ENCODE measurements at places on chromosomes 11 and 22.

GRCh38 chr11:13289081-13289480, 11.5 kb downstream of the BMAL1 start:
- DNase-seq, result no peak

GRCh38 chr22:34761111-34761510, 304.8 kb upstream of the ISX start:
- DNase-seq, result no peak

DNA sequence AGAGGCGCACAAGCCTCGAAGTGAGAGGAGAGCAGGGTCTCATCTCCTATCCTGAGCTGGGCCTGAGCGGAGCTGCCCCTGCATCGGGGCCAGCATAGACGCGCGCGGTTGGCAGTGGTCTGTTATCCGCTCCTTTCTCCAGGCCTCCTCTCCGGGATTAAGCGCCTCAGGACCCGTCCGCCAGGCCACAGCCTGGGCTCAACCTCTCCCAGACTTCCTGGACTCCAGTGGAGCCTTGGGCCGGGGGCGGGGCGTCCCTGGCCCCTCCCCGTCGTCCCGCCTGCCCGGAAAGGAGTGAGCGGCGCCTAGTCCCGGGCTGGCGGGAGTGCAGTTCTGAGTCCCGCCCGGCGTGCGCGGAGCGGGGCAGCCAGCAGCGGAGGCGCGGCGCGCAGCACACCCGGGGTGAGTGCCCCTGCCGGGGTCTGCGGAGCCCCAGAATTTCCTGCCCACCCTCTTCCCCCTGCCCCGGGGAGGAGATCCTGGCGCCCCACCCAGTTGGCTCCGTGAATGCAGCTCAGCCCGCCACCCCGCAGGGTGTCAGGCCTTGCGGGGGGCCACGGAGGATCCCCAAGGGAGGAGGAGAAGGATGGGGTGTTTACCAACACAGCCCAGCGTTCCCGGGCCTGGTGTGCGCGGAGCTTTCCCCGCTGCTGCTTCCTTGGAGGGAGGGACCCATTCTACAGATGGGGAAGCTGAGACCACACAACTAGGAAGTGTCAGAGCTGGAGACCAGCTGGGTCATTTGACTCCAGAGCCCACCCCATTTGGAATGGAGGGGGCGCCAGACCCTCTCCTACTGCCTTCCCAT, at the start of gene TCIRG1:
Gene TCIRG1 (plus strand): TSS at position 308 of the 808 bp plus-strand sequence. CDS start 2,247 bp downstream, outside the sequence.
- peak; percentile 84 for DNase-seq

DNA sequence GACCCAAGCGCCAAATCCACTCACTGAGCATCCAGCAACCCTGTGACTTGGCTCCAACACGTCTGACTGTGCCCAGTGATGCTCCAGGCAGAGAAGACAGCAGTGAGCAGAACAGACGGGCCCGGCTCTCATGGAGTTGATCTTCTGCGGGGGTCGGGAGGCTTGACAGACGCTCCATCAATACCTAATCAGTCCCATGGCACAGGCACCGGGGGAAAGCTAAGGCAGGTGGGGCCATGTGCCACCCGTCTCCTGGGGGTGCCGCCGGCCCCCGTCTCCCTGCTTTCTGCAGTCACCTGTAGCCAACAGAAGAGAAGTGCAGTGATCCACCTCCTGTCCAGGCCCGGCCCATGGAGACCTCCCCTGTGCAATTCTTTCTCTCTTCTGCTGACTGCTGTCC, 47.5 kb downstream of the LINC01488 start:
- DNase-seq, result no peak

- peak; percentile 13 for DNase-seq
These were observed 52.0 kb downstream of the KCNJ1 start for GRCh38 chr11:128814856-128815705.

DNA sequence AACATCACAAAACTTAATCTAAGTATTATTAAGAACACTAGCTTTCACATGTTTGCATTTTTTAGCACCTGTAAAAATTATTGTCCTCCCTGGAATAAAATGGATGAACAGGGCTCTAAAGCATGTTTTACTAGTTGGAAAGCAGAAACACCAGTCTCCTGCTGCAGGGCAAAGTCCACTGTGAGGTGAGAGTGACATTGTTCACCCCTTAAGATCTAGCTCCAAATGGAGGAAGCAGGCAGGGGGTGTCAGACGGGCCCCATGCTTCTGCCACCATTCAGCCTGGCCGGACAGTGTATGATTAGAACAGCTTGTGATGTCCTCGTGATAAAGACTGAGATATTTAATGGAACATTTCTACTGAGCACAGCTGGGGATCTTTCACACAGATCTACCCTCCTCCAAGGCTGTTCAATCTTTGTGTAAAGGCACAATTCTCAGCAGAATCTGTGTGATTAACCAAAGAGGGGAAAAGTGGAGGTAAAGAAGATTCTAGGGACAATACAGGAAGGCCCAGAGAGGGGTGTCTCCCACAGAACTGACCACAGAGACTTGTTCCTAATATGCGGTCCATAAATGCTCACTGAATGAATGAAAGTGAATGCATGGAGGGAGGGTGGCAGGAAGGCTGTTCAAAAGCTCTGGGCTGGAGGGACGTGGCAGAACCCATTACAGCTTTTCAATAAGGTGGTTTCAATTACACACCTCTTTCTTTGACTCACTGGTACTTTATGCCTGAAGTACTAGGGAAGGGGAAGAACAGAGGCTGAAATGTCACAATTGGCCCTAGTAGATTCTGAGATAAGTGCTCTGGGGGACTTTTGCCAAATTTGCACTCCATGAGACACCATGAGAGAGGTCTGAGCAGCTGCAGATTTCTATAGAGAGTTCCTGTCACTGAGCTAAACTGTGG, 239.1 kb upstream of the ARHGAP20 start:
- DNase-seq, result no peak

DNA sequence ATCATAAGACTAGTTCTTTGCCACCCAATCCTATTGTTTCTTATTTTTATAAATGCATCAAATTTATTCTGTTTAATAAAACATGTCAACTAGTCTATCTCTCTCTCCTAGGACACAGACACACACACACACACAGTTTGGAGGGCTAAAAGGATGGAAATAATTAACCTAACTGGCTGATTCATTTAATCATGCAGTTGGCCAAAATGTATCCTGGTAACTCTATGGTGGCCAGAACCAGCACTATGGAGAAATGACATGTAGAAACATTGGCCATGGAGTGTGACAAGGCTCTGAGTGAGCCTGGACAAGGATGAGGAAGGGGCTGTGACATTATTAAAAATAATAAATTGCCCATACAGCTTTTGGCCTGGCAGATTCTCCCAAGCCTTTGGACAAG, 64.1 kb downstream of the CLPB start:
- no peak for DNase-seq

- DNase-seq, result no peak
These were observed 156.1 kb downstream of the IGLL1 start for GRCh38 chr22:23424031-23424430.

DNA sequence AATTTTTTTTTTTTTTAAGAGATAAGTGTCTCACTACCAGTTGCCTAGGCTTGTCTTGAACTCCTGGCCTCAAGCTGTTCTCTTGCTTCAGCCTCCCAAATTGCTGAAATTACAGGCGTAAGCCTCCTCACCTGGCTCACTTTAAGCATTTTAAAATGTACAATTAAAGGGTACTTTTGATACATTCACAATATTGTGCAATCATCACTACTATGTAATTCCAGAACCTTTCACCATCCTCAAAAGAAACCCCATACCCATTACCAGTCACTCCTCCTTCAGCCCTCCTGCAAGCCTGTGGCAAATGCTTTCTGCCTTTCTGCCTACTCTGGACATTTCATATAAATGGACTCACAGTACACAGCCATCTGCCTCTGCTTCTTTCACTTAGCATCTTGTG, 34.5 kb upstream of the WT1 start:
- no peak for DNase-seq

- DNase-seq, result no peak
These were observed 89.3 kb downstream of the RDX start for GRCh38 chr11:110207123-110207522.

DNA sequence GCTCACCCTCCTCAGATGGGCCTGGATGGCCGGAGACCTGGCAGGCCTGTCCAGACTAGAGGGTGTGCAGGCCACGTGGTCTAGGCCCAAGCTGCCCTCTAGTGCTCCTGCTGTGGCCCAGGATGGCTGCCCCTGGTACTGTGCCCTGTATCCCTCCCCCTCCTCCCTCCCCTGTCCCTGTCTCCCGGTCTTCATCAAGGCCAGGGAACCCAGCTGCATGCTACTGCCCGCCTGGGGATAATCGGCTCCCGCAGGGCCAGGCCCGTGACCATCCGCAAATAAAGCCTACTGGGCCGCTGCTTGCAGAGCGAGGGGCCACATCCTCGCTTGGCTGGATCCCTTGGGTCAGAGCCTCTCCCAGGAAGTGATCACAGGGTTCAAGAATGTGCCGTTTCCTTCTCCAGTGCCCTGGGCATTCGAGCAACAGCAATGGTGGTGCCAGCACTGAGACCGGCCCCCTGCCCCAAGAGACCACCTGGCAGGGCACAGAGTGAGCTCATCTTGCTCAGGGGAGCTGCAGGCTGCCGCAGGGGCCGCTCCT, 51.1 kb downstream of the WNT7B start:
- DNase-seq, result no peak

GRCh38 chr11:125724125-125724524, 22.0 kb upstream of the PATE1 start:
- no peak for DNase-seq

DNA sequence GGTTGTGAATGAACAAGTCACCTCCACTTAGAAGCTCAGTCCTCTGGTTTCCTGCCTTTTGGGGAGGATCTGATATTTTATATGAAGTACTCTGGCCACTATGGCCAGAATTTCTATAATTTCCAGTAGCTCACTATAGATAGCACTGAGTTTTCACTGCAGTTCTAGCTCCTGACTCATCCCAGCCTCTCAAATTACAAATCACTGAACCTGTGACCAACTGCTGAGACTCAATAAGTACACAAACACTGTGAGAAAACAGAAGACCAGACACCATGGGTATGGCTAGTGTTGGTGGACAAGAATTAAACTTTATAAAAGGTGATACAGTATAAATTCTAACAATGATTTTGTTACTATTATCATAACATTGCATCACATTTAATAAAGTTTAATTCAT, 47.1 kb upstream of the UCP3 start:
- DNase-seq, result no peak

DNA sequence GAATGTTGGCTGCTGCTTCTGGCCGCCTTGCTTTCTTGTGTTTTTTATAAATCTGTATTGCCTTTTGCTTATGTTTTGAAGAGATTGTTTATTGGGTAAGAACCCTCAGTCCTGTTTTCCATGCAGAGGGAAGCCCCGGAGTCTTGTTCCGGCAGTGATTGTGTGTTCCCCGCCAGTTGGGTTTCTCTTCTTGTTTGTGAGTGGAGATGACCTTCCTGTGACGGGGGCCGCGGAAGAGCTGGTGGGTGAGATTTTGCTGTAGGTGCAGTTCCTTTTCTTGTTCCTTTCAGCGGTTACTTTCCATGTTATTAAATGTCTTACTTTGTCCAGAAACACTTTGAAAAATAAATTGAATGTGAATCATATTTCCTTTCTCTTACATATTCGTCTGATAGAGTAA, 8.3 kb downstream of the TBC1D22A start:
- no peak for DNase-seq

DNA sequence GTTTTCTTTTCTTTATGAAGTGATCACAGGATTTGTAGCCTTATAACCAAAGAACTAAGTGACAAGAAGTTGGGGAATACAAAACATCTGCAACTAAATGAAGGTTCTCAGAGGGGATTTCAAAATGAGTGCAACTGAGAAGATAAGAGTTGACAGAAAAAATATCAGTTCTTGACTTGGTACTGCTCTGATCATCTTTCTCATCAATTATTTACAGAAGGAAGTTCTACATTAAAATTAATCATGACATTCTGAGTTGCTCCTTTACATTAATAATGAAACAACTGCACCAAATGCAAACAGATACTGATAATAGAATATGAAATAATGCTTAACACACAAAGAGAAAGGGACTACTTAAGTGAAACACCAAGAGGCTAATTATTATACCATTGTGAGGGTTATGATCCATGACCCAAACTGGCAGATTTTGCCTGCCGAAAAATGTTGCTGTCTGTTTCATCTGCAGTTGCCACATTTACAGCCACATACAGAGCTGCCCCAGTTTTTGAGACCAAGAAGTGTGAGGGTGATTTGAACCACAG, 561.9 kb upstream of the ANO5 start:
- DNase-seq, result no peak

GRCh38 chr22:44926124-44926475, 83.7 kb downstream of the PHF21B start:
- DNase-seq, result no peak

GRCh38 chr22:22674467-22674866, 30.1 kb downstream of the GGTLC2 start:
- DNase-seq, result no peak

DNA sequence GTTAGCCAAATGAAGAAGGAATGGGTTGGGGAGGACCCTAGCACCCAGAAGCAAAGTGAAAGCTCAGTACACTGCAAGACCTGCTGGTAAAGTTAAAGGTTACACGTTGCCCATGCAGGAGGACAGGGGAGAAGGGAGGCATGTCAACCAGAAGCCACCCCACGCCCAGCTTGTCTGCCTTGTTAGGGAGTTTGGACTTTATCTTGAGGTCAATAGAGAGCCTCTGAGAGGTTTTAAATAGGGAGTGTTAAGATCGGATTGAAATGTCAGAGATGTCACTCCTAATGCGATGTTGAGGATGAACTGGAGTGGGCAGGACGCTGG, 18.7 kb upstream of the PEX26 start:
- DNase-seq, result peak; percentile 60

DNA sequence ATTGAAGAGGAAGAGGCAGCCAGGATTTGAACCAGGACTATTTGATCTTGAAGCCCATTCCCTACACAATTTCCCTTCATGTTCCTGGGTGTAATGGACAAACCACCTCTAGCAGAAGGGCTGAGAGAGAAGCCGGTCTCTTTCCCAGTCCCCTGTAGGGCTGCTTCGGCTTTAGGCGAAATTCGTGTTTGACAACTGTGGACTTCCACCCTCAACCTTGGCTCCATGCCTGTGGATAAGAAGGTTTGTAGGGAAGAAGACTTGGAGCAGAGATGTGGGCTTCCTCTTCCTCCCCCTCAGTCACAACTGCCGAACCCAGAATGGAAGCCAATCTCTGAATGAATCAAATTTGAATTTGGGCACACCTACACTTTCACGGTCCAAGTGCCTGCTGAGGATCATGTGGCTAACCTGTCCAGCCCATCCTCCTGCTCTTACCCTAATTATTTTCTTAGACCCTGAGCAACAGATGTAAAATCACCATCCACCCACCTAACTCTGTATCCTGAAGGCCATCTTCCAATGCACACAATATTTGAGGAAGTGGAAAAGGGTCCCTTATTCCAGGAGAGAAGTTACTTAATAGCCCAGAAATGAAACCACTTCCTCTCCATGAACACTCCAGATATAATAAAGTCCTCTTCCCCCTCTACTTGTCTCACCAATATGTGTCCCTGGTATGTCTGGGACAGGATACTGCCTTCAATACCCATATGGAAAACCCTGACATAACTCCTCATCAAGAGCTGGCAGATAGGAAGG, 10.1 kb upstream of the SCN2B start:
- DNase-seq, result no peak

DNA sequence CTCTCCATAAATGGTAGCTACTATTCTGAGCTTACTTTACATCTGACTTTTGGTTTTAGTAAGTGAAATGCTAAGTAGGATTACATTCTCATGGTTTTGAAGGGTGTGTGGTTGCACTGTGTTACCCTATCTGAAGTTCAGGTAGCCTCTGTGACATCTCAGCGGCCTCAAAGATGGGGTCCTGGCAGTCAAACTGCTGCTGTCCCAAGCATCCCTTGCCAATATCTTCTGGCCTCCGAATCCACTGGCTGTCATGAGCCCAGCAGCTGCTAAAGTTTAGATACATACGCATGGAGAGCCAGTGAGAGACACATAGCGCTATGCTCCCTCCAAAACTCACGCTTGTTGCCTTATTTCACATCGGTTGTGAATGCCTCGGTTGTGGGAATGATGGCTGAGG, 34.9 kb downstream of the UBASH3B start:
- no peak for DNase-seq

- DNase-seq, result no peak
These were observed 64.6 kb upstream of the ADSL start for GRCh38 chr22:40281717-40282116.

Data from large intestine (tissue), 12 donors.